Ecto neural progenitor cell (in vitro differentiated cells): ENCODE measurements at places on chromosomes 3 and 15.
A peak's percentile ranks its signal among the peaks of the same experiment; 100 is the strongest.

GRCh38 chr3:159649951-159650350, 338.7 kb upstream of the IL12A start:
- DNase-seq, result no peak

DNA sequence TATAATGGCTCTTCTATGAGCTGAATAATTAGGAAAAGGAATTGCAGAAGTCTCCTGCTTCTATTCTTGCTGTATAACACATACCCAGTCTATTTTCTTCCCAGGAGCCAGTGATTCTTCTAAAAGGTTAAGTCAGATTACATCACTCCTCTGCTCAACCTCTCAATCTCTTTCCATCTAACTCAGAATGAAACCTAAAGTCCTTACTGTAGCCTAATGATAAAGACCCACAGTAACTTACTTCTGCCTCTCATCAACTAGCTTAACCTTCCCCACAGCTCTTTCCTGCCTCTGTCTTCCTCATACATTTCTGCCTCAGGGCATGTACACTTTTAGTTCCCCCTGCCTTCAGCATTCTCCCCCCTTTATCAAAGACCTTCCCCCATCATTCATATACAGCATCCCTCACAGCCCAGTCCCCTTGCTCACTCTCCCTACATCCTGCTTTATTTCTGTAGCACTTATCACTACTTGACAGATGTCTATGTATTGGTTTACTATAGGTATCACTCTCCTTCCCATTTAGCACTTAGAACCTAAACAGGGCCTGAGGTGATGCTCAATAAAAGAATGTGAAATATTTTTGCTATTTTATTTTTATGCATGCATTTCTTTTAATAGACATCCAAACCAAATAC, 28.5 kb upstream of the CMTM6 start:
- no peak for DNase-seq

- DNase-seq, result no peak
Observed at GRCh38 chr3:139533781-139534454, 5.6 kb downstream of the RBP1 start.

DNA sequence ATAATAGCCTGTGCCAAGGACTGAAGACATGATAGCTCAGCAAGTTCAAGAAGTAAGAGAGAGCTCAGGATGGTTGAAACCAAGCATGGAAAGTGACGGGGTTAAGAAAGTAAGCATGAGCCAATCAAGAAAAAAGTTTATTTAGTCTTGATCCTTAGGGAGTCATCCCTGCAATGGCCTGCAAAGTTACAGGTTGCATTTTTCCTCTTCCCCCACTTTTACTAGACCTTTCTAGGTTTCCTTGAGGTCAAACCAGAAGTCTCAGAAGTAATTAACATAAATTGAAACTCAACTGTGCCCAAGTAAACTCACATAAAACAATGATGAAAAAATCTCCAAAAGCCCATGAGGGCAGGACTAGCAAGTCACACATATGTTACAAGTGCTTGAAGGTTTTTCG, 250.9 kb downstream of the MAGI1 start:
- no peak for DNase-seq

DNA sequence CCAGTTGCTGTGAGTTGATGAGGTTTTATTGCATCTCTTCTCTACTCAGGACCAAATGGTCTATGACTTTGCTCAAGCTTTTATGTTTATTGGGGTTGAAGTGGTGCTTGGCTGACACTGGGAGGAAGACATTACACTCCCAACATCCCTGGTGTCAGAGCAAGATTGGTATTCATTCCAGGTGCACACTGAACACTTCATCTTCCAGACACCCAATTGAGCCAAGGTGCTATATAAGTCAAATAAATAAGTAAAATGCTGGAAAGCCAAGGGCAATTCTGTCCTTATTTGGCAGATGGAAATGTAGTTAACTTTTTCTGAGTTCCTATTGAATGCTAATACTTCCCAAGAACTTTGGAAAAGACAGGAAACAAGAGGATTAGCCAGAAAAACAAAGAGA, 53.2 kb upstream of the CDV3 start:
- no peak for DNase-seq

DNA sequence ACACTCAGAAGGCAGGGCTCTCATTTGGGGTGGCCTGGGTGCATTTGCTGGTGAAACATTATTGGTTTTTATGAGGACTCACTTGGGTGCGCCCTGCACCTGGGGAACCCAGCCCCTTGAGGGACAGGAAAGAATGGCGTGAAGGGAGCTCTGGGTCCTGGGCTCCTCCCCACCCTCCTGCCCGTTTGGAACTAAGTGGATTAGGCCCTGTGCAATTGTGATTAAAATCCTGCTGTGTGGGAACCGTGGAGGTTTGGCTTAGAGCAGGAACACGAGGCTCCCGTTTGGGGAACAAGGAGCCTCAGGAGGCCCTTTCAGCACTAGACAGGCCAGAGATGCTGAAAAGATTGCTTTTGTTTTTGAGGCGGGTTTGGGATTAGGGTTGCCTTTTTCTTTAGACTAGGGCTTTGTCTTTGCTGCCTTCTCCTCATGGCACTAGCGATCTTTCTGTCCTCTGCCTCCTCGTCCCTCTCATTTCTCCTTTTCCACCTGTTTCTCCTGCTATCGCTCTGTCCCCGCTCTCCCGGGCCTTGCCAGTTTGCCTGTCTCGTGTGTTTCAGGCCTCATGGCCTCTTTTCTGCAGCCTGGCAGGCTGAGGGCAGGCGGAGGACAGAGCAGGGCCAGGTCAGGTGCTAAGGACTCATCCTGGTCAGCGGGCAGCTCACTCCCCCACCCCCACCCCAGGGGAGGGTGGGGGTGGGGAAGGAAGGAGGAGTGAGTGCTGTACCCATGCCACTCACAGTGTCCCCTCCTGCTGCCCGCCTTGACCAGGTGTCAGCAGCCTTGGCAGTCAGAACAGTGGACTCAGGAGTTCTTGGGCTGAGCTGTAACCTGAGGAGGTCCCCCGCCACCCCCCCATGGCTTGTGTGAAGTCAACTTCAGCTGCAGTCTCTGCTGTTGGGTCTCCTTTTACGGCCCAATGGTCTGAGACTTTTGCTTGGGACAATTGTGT, 8.6 kb downstream of the MAPKAPK3 start:
- peak; percentile 76 for DNase-seq

- peak; percentile 13 for DNase-seq
Observed at GRCh38 chr3:42852441-42852840, 23.2 kb downstream of the CYP8B1 start.

DNA sequence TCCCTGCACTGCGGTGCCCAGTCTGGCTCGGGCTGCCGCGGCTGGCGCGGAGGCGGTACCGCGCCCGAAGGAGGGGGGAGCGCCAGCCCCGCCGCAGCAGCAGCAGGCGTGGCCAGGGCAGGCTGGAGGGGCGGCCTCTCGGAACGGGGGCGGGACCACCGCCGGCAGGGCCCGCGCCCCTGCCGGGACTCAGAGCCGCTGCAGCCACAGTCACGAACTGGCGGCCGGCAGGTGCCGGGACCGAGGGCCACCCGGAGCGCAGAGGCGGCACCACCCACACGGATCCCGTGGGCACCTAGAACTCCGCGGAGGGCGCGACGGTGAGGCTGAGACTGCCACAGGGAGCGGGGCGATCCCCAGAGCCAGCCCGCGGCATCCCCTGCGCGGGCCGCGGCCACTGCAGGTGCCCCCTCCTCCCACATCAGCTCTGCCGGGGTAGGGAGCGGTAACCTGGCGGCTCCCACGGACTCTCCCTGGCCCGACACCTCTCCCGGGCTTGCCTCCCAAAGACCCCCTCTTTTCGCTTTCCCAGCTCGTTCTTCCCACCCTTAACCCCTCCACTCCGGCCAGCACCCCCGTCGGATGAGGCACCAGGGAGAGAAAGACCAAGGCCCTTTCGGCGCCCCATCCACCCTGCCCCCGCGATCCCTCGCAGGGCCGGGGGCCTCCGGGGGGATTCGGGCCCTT, at the start of gene VWA5B2:
Gene VWA5B2, plus strand, starts transcription at position 192 of the 687 bp plus-strand sequence. CDS start 944 bp downstream, outside the sequence.
- peak; percentile 86 for DNase-seq

DNA sequence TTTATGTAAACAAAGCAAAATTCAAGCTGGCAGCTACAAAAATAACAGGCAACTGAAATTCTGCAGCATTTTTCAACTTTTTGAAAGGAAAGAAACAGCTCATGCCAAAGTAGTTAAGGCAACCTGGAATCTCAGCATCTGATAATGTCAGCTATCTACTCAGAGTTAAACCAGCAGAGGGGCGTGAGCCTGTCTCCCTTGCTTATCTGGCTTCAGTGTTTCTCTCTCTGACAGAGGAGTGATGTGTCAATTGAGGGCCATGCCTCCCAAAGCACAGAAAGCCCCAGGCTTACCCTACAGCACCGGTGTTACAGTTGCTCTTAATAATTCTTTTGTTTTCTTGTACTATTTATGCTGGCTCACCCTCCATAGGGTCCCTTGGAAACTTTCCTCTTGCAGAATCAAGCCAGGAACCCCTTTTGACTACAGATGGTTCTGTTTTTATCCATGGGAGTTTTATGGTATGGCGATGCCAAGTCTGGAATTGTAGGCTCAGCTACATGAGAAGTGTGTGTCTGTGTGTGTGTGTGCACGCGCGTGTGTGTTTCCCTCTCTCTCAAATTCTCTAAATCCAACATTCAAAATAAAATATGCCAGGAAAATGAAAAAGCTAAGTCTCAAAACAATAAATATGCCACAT, 7.3 kb downstream of the TMEM212 start:
- no peak for DNase-seq

GRCh38 chr3:102200126-102200525, 234.7 kb upstream of the ZPLD1 start:
- DNase-seq, result no peak

GRCh38 chr3:73789825-73790444, 165.2 kb upstream of the PDZRN3 start:
- DNase-seq, result no peak

- no peak for DNase-seq
Observed at GRCh38 chr3:11385891-11386290, 113.7 kb downstream of the ATG7 start.

GRCh38 chr15:39192979-39193560, 387.8 kb upstream of the THBS1 start:
- no peak for DNase-seq

GRCh38 chr3:195441992-195442572, 738 bp downstream of the ACAP2 start:
- DNase-seq, result peak; percentile 63

DNA sequence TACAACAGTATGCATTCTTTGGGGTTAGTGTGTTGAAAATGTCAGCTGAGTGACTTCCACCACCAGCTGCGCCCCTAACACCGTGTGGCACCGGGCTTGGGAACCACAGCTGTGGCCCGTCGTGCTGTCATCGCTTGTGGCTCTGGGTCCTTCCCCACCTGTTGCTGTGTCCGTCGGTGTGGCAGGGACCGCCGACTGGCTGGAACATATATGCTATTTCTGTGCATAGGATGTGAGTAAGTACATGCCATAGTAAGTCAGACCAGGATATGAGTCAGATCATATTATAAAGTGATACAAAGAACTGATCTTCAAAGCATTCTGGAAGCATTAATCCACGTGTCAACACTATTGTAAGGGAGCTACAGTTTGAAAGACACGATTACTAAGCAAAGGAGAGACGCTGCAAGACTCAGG, 31.9 kb downstream of the EHD4 start:
- DNase-seq, result no peak

- DNase-seq, result no peak
Observed at GRCh38 chr15:89575656-89576416, 567 bp downstream of the TICRR start.

- DNase-seq, result no peak
Observed at GRCh38 chr3:2071531-2071930, 27.1 kb upstream of the CNTN4 start.
